ENCODE measurements at places on chromosomes 1 and 21.
A peak's percentile ranks its signal among the peaks of the same experiment; 100 is the strongest.

DNA sequence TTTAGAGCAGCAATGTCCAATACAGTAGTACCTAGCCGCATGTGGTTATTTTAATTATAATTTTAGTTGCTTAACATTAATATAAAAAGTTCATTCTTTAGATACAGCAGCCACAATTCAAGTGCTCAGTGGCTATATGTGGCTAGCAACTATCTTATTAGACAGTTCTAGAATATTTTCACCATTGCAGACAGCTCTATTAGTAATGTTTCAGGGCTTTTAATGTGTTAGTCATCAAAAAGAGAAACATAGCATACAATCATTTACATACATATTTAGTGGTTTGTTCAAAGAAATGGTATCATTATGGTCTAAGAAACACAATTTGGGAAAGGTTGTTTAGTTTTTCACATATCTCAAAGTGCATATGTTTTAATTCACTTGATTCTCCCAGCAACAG lies 66.6 kb upstream of the DYNLT5 start:
- DNase-seq = no peak

DNA sequence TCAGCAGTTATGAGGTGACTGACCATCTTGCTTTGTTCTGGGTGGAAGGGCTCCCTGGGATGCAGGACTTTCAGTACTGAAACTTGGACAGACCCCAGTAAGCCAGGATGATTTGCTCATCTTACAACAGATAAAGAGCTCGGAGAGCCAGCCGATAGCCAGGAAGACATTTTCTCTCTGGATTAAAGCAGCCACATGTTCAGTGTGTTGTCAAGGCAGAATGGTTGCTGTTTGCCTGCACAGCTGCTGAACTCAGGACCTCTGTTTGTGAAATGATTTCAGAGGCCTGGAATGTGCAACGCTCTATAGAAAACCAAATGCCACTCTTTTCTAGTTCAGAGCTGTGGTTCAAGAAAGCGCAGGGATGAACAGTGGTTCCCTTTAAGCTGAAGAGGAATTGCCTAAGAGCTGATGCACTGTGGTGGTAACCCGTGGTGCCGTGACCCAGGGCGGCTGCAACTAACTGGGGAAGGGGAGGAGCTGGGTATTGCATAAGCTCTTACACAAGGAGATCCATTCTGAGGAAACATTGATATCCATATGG lies 40.7 kb downstream of the CASQ2 start:
- no peak for DNase-seq

- DNase-seq = no peak
Observed at GRCh38 chr1:155514582-155515187, 47.9 kb downstream of the ASH1L start.

- no peak for DNase-seq
Observed at GRCh38 chr21:16792101-16792500, 720.7 kb upstream of the CXADR start.

DNA sequence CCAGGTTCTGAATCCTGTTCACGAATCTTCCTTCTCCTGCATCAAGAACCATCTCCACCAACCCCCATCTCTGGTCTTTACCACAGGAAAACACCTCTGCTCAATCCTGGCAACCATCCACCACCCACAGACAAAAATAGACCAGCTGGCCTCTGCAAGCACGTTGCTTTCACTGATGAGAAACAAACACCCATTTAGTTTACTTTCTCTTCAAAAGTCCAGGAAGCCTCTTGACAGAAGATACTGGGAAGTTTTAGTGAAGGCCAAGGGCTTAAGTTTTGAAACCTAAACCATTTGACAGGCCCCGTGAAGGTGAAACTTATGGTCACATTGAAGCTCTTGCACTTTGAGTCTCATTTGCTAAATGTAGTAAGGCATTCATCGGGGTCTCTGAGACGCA lies 122.6 kb upstream of the PPP2R5A start:
- DNase-seq = peak; percentile 24

DNA sequence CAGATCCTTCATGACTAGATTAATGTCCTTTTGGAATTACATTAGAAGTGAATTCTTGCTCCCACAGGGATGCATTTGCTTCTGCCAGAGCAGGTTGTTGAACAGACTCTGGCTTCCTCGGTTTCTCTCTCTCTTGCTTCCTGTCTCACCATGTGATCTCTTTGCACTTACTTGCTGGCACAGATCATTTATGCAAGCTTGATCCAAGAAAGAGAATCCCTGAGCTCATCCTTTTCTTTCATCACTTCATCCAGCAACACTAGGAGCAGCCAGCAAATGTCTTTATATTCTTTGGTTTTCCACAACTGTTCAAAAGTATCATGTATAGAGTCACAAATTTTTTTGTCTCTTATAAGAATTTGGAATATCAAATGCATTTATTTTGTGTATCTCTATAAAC lies 313.5 kb downstream of the ZNF326 start:
- DNase-seq = no peak

DNA sequence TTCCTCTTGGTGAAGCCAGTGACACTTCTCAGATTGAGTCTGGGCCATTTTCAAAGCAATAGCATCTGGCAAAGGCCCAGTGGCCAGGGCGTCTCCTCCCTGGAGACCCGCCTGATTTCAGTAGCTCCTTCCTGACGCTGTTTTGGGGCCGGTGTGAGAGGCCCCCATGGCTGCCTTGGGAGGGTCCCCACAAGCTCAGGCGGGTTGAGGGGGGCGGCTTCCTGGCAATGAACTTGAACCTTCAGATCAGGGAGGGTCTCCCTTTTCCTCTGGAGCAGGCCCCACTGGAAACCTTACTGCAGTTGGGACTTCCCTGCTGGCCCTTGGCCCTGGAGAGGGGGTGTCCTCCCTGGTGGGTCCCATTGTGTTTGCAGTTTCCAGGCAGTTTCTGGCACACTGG lies 121.2 kb downstream of the CRYAA start:
- DNase-seq = no peak

DNA sequence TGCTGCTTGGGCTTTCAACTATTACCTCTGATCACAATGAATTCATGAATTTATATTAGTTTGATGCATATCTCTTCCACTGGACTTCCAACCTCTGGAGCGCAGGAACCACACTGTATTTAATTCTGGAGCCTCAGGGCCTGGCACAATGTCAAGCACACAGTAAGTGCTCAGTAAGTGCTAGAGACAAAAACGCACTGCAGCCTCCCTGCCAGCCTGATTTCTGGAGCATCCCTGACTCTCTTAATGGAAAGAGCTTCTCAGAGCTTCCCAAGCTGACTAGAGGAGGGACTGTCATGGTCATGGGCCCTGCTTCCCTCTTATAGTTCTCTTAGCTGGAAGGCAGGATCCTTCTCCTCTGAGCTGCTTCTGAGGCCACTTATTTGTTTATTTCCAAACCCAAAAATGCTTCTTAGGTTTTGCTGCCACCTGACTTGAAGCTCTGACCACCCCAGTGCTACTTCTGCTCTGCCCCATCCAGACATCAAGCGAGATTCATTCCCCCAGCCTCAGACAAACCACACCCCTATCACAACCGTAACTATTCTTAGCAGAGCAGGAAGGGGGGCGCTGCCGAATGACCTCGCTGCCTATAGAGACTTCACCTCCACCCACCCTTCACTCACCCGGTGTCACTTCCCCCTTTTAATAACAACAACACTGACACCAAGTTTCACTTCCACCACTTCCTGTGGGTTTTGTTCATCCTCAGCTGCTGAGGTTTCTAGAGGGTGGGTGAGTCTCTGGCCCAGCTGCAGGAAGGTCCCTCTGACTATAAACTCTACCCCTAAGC lies 33.6 kb downstream of the NUAK2 start:
- no peak for DNase-seq

DNA sequence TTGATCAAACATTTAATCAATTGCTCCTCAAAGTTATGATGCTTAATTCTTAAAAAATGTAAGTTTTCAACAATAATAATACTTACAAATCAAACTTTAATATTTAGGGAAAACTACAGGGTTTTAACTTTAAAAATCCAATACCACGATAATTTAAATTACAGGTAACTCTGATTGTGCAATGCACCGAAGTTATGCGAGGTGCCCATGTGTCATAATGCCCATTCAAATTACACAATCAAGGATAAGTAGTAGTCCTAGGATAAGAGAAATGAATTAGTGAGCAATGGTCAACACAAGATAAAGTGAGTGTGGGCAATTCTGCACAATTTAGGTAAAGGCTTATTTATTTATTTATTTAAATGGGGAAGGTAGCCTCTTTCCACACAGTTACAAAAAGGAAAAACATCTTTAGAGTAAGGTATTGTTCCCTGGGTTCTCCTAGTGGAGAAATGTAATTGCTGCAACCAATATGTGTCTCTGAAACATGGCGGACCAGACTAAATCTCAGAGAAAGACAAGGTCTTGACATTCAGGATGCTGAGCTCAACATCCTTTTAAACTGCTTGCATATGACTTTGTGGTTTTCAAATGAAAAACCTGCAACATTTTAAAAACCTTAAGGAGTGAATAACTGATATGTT lies 164.2 kb downstream of the TTLL7 start:
- no peak for DNase-seq

DNA sequence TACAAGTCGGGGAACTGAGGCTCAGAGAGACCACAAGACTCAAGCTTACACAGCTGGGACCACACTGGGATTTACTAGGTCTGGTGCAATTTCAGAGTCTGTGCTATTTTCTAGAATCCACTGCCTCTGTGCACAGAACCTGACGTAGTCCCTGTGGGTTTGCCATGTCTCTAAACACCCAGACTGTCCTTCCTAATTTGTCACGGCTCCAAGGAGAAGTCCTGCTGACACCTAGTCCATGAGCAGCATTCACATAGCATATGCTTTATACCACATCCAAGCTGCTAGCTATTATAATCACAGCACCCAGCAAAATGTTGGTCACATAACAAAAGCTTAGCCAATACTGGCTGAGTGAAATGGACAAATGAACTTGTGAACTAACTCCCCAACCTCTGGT lies 79.0 kb upstream of the HMGB4 start:
- DNase-seq = no peak

DNA sequence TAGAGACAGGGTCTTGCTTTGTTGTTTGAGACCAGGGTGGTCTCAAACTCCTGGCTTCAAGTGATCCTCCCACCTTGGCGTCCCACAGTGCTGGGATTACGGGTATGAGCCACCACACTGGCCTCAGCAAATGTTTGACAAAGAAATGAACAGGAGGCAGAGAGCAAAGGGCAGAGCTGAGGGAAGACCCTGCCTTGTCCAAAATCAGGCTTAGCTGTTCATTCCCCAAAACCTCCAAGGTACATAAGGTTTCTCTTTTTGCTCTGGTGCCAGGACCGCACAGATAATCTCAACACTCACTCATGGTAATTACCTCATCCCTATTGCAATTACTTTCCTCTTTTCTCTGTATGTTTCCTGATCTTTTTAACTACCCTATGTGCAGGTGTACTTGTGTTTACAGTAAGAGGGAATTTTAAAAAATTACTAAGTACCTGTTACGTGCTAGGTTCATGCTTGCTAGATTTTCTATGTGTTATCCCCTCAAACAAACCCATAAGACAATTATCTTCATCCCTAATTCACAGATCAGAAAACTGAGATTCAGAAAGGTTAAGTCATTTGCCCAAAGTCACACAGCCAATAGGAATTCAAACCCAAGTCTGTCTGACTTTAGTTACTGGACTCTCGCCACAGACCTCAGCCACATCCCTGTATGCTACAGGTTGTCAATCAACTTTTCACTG lies 11.5 kb downstream of the ASAP3 start:
- no peak for DNase-seq

DNA sequence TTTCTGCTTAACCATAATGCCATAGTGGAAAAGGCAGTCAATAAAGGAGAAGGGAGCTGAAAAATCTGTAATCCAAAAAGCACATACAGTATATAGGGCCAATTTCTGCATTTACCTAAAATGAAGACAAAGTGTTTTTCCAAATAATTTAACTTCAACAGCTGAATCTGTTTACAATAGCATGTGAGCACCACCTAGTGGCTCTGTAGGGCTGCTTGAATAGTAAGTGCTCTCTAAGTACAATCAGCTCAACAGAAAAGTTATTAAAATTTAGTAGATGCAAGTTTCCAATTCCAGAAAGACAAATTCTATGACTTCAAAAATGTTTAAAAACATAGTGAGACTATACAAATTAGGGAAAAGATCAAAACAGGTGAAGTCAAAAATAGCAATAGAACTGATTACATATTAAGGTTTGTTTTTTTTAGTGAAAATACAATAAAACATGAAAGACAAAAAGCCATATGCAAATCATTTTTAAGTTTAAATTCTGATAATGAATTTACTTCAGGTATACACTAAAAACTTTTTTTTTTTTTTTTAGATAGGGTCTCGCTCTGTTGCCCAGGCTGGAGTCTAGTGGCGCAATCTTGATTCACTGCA lies 220.0 kb downstream of the SETD4 start:
- DNase-seq = peak; percentile 76

- no peak for DNase-seq
Observed at GRCh38 chr1:66981679-66982078, 56.9 kb downstream of the MIER1 start.

DNA sequence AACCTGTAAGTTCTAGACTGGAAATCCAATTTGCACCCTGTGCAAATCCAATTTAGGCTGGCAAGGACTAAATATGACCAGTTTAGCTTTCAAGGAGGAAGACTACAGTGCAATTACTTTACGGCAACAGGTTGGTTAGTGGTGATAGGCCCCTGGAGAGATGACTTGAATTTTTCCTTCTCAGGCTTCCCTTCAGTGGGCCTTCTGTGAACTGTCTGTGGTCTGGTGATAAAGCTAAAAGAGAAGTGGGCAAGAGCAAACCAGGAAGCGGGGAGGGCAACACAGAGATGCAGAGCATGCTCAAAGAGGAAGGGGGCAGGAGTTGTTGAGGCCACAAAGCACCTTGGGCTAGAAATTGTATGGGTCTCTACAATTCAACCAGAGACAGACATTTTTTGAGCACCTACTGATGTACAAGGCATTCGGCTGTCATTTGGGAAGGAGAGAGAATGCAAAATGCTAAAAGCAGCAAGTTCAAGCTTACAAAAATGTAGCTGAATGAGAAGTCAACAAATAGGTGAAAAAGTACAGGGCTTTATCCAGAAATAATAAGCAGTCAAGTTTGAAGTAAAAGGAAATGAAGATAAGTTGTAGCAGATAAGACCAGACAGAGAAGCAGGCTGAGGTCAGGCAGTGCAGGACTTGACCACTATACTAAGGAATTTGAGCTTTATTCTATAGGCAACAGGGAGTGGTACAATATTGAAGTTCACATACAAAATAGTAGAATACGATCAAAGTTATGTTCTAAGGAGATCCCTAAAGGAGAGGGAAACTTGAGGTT lies 23.9 kb downstream of the INPP5B start:
- no peak for DNase-seq

DNA sequence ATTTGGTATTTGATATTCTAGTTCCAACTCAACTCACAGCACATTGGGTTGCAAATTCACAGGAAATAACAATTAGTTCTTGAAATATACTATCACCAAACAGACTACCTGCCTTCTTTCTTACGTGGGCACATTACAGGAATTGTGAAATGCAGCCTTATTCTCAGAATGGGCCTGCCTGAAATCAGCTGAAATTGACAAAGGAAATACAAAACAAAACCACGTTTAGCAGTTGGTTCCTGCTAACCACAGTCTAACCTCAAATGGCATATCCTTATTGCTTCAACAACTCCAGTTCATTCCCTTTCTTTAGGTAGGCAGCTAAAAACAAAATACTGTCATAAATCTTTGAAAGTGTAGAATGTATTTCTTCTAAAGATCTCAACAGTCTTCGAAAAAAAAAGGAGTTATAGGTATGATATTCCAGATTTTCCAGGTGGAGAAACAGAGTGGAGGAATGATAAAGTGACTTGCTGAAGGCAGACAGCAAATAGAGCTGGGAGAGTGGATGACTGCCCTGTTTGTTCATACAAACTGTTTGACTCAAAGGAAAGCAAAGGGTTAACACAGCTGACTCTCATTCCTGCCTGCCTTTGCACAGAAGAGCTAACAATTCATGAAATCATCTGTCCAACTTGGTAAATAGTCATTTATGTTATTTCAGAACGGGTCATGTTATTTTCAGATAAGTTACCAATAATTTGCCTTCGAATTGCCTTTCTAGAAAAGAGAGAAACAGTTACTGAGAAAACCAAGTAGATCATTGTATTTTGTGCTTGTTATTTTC lies 1.6 kb upstream of the GREM2 start:
- DNase-seq = no peak

Data from NCI-H1105 treated with DMSO at 0.1 percent for 48 hours (cell line).